Activated CD8-positive, alpha-beta memory T cell treated with anti-CD3 and anti-CD28 coated beads, Interleukin-2, amount 10 ng/mL, durations not matched to agents 7 days and 5 days (primary cell): ENCODE measurements at places on chromosomes 6 and 20.

DNA sequence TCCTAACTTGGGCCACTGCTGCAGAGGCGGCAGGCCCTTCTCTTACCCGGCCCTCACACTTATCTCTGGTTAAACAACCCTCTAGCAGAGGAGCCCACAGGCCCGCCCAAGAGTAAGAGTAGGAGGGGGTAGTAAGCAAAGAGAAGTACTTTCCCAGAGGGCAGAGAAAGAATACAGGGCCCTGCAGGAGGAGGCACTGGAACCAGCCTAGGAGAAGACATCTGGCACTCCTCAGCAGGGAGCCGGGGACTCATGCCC lies 10.1 kb downstream of the MTCH1 start:
- no peak for DNase-seq

DNA sequence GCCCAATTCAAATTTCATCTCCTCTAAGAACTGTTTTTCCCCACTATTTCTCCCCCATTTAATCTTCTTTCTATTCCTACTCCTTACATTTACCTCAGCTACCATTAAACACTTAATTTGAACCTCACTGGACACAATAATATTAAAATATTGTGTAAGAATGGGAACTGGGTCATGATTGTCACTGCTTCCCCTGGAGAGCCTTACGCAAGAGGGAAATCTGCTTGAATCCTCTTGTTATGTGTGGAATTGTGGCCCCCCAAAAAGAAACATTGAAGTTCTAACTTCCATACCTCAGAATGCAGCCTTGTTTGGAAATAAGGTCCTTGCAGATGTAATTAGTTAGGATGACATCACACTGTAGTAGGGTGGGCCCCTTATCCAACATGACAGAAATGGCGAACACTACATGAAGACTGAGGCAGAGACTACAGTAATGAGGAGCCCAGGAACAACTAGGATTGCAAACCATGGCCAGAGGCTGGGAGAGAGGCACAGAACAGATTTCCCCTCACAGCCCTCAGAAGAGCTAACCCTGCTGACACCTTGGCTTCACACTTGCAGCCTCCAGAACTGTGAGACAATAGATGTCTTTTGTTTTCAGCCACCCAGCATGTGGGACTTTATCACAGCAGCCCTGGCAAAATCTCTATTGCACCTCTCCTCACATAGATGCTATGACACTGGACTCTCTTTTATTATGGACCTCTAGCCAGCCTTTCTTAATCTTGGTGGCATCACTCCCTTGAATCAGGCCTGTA lies 29.9 kb downstream of the HIVEP2 start:
- DNase-seq, result no peak

DNA sequence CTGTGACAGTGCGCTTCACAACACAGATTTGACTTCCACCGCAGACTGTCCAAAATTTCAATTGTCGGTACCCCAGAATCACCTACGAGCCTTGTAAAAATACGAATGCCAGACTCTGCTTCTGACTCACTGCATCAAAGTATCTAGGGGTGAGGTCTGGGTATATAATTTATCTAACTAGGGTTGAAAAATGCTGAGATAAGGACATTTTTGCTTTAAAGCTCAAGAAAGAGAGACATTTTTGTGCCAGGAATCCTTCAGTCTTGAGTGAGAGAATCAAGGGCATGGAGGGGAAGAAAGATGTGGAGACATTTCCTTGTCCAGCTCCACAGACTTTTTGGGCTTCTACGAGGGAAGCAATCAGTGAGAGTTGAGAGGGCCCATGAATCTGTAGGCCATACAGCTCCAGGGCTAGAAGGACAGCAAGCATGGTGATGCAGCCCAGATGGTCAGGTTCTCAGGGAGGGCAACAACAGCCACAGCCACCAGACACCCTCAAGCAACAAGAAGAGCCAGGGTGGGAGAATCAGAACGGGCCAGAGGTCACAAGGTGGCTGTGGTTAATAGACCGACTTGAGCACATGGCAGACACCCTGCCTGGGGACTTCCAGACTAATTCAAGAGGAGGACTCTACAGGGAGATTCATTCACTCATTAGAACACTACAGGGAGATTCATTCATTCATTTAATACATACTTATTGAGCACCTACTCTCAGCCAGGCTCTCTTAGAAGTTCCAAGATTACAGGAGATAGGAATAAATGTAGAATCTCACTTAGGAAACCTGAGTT lies 211.1 kb upstream of the PRDM1 start:
- DNase-seq, result no peak

GRCh38 chr6:51029561-51029960 lies 210.9 kb downstream of the TFAP2B start:
- no peak for DNase-seq

- DNase-seq, result peak; percentile 79
These were observed 4.0 kb upstream of the SPATS1 start for GRCh38 chr6:44338228-44339122.

- DNase-seq, result no peak
These were observed 57.3 kb upstream of the LAMP5 start for GRCh38 chr20:9457136-9457535.

DNA sequence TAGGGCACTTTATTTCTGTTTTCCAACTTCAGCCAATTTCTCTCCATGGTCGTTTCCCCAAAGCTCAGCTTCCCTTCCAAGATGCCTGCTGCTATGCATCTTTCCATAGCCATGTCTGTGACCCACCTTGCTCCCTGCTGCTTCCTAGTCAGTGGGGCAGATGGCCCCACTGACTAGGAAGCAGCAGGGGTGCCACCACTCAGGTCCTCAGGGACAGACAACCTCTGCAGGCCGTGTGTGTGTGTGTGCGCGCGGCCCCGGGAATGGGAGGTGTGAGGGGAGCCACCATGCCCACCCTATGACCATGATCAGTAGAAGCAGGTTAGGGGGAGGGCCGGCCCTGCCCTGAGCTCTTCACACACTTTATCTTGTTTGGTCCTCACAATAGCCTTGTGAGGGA lies 2.7 kb upstream of the IP6K3 start:
- no peak for DNase-seq

DNA sequence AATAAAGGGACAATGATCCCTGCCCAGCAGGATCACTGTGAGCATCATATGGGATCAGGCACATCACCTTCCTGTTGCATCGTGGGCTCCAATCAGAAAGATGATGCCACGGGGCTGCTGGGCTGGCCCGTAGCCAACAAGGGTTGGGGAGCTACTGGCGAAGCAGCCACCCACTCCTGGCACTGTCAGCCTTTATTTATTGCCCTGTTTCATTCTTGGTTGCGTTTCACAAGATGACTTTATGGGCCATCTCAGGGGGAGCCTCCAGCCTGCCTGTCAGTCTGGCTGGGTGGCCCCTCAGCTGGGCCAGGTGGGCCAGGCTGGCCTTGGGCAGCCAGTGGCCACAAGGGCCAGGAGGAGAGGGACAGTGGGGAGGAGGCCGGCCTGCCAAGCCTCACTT lies 17.3 kb downstream of the VSTM2L start:
- no peak for DNase-seq

DNA sequence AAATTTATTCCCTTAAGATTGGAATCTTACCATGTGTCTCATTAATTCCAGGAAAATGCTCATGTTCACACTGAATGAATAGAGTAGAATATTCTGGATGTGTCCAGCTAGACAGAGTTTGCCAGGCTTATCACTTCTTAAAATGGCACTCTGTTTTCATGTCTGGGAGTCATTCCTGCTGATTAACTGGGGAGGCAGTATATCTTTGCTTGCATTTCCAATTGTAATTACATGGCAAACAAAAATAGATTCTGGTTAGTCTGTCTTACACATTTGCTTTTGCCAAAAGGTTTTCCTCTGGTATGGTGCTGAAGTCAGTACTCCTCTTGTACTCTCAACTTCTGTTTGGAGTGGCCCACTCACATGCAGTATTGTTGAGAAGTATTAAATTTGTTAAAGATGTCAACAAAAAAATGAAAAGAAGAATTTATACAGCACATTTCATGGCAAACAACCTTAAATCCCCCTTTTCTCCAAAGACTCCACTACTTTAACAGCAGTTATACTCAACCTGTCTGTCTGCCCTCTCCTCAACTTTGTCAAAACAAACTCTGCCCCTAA lies 70.2 kb downstream of the TENT5A start:
- no peak for DNase-seq

GRCh38 chr20:15406072-15406471 lies 1068.7 kb upstream of the FLRT3 start:
- no peak for DNase-seq

DNA sequence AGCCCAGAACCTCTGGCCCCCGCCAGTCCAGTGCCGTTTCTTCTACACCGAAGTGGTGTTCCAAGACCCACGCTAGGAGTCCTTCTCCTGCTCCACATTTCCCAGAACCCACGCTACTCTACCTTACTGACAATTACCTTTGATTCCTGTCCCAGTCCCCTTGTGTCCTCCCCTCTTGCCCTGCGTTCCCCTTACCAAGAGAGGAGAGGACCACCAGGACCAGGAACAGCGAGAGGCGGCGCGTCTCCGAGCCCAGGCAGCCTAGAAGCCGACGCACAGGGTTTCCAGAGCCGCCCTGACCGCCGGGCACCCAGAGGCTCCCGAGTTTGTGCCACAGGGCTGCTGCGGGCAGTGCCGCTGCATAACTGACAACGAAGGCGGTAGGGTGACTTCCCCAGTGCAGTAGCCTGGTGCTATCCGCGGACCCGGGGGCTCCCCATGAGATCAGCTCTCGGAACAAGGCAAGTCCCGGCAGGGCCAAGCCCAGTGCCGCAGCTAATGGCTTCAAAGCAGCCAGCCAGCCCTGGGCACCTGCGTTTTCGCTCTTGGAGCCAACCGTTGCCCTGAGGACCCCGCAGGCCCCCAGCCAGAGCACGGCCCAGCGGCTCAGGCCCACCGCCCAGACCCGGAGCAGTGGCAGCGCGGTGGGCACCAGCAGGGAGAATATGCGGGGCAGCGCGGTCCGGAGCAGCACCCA lies 512 bp downstream of the TAP1 start:
- peak; percentile 65 for DNase-seq

DNA sequence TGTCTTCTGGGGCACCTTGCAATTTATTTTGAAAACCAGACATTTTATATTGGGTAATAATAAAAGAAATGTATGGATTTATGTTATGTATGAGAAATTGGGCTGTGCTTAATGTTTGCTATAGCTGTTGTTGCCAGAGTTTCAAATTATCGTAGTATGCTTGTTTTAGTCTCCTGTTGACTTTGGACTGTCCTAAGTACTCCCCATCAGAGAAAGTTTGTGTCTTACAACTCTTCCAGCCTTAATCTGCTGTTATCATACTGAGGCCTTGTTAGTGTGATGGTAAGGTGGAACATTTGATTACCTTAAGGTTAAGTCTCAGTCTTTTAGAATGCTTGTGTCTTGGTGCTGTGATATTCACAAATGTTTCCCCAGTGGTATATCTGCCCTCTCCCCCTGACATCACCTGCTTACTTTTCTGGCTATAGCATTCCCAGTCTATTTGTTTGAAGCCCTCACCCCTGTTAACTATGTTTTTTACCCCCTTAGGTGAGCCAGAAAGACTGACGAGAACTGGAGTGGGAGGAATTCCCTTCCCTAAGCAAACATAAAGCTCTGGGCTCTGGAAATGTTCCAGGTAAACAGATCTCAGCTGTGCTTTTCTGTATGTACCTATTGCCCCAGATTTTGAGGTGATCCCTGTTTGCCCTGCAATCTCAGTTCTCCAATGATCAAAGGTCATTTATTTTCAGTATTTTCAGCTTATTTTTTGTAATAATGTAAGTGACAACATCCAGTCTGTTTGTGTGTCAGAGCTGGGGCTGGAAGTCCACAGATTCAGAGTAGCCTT lies 581.1 kb upstream of the CITED2 start:
- no peak for DNase-seq

GRCh38 chr6:139600919-139601475 lies 226.5 kb upstream of the CITED2 start:
- peak; percentile 47 for DNase-seq
